ENCODE measurements at places on chromosomes 1 and 21.
A peak's percentile ranks its signal among the peaks of the same experiment; 100 is the strongest.

DNA sequence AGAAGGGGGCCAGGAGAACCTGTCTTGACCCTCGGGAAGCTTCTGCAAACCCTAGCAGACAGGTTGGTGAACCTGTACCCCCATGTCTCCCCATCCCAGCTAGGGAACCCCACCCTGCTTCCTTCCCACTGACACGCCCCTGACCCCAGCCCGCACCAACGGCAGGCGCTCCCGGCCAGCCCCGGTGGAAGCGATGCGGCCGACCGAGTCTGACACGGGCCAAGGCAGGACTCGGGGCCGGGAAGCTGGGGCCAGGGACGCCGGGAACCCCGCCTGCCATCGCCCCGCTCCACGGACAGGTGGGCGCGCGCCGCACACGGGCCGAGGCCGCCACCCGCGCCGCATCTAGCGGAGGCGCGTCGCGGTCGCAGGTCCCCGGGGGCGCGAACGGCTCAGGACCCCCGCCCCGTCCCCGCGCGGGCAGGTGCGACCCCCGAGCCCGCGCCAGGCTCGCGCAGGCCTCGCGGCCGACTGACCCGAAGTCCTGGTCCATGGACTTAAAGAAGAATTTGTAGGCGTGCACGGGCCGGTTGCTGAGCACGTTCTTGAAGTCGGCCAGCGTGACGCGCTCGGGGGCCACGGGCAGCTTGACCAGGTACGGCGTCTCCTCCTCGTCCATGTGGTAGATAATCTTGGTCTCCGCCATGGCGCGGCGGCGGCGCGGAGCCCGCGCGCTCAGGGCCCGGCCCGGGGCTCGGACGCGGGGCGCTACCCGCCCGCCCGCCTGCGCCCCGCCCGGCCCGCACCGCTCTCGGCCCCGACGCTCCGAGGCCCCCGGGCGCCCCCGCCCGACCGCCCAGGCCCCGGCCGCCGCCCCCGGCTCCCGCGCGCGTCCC lies 580 bp downstream of the DVL1 start:
- DNase-seq: no peak

- no peak for DNase-seq
Observed at GRCh38 chr1:236307435-236307834, 25.7 kb upstream of the ERO1B start.

DNA sequence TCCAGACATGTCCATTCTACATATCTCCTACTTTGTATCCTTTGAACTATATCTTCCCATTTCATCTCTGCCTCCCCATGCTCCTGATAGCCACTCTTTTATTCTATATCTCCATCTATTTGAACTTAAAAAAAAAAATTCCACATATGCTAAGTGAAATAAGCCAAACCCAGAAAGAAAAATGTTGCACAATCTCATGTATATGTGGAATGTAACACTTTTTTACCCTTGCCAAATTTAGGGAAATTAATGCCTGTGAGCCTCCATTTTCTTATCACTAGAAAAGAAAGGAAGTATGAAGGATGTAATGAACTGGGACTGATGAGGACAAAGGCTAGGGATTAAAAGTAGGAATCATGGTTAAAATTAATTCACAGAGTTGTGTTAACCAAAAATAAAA lies 53.5 kb downstream of the RGS13 start:
- no peak for DNase-seq

DNA sequence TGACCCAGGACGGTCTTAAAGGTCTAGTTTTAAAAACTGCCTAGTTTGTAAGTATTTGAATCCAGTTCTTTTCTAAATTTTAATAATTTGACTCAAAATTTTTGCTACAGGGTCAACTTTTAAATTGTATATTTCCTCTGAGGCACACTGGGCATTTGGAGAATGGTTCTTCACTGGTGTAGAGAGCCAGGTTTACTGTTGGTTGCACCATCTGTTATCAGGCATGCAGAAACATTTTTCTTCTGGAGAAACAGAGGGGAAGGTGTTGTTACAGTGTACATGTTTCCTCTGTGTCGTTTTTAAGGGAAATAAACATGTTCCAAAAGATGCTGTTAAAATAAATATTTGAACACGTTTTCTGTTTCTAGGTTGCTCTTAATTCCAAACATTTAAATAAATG lies 39.0 kb upstream of the RWDD3 start:
- no peak for DNase-seq

GRCh38 chr1:217614200-217614712 lies 16.6 kb downstream of the GPATCH2 start:
- peak; percentile 11 for DNase-seq

GRCh38 chr1:180956028-180956640 lies 43.4 kb downstream of the KIAA1614 start:
- no peak for DNase-seq

DNA sequence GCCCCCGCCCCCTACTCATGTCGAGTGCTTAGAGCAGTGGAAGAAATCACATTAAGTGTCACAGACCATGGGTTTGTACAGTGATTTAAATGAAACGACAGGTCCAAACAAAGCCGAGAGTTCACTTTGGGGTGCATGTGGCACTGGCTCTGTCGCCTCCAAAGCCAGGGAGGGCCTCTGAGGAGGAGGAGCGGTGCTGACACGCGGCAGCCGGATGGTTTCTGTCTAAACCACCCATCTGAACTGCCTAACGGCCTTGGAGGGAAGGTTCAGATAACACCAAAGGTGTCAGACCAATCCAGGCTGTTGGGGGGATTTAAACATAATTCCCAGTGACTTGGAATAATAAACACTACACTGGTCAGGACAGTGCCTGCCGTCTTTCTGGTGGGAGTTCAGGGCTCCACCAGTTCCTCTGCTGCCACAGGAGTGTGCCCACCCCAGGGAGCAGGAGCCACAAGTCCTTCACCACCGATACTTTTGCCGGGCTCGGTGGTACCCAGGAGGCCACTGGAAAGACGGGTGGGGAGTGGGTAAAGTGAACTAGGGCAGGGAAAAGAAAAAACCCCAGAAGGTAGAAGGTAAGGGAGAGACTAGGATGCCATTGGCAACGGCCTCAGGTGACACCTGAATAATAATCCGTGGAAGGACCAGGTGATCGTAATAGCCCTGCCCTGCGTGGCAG lies 78.2 kb downstream of the SLC66A1 start:
- DNase-seq: no peak

DNA sequence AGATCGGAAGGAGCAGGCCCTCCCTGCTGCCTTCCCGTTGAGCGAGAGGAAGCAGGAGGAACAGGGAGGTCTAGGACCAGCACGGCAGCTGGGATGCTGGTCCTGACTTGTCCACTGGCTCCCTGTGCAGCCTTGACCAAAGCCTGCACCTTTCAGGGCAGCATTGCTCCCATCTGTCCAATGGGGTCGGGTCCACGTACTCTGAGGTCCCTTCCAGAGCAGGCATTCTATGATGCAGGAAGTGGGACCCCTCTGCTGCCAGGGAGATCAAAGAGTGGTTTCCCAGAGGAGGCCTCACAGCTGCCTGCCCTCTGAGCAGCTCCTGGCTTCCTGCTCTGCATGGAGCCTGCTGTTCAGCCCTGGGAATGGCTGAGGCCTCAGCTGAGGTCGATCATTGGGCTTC lies 21.7 kb upstream of the ZNF362 start:
- DNase-seq: no peak

DNA sequence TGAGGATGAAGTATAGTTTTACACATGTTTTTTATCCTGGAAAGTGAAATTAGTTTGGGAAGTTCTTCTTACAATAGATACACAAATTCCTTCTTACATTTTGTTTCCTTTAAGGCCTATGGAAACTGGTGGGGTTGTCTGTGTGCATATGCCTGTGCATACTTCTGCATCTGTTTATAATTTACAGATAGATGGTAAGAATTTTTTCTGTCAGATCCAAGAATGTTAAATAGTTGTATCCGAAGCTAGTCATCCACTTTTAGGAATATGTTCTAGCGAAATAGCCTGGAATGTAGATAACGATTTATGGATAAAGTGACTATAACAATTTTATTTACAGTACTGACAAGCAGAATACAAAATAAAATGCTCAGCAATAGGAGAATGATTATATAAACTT lies 194.1 kb downstream of the ROR1 start:
- peak; percentile 20 for DNase-seq

- no peak for DNase-seq
Observed at GRCh38 chr1:233304489-233305102, 9.1 kb upstream of the PCNX2 start.
